ENCODE measurements at places on chromosomes 2 and 18. TPM values are rescaled to one million over a fixed set of nuclear protein-coding genes. Genes with fewer than 3 reads are reported as not detected.

DNA sequence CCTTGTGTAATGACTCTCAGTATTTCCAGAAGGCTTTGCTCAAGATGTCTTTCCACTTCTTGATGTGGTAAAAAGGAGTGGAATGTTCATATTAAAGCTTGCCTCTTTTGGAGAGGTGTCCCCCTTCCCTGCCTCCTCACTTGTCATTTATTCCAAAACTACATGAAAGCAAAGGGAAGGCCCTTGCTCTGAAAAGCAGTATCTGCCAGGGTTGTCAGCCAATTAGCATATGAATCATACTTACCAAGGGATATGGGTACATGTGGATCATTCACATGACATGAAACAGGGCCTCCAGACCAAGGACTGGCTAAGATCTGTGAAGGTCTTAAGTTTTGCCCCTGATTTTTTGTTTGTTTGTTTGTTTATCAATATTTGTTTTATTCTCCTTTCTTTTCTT is 31.3 kb downstream of the ANXA4 start:
- no peak for DNase-seq

GRCh38 chr18:61731693-61732376 is 161.0 kb downstream of the RNF152 start:
- DNase-seq, result no peak

- no peak for DNase-seq
Observed at GRCh38 chr18:44816477-44816876, 135.8 kb downstream of the SETBP1 start.

DNA sequence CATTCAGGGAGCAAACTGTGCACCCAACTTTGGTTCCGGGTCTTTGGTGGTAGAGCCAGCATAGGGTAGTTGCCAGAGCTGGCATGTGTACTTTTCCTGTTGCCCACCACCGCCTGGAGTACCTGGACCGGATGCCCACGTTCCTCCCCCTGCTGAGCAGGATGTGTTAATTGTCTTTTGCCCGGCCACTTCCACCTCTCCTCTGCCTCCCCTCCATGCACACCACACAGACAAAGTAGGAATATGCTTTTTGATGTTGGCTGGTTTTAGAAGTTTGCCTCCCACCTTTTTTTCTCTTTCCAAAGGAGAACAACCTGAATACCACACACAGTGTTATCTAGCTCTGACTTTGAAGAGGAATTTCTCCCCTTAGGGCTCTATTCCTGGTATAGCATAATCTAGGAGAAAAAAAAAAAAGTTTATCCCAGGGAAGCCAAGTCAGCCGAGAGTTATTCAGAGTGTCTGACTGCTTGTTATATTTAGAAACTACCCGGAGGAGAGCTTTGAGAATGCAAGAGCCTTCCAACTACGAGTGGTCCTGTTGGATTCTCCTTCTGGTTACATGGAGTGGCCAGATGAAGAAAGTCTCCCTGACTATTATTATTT is 111.9 kb downstream of the SETBP1 start:
- no peak for DNase-seq

- no peak for DNase-seq
Observed at GRCh38 chr2:149089068-149089467, 50.6 kb downstream of the LYPD6B start.

GRCh38 chr2:62568983-62569837 is 63.2 kb upstream of the TMEM17 start:
- no peak for DNase-seq

DNA sequence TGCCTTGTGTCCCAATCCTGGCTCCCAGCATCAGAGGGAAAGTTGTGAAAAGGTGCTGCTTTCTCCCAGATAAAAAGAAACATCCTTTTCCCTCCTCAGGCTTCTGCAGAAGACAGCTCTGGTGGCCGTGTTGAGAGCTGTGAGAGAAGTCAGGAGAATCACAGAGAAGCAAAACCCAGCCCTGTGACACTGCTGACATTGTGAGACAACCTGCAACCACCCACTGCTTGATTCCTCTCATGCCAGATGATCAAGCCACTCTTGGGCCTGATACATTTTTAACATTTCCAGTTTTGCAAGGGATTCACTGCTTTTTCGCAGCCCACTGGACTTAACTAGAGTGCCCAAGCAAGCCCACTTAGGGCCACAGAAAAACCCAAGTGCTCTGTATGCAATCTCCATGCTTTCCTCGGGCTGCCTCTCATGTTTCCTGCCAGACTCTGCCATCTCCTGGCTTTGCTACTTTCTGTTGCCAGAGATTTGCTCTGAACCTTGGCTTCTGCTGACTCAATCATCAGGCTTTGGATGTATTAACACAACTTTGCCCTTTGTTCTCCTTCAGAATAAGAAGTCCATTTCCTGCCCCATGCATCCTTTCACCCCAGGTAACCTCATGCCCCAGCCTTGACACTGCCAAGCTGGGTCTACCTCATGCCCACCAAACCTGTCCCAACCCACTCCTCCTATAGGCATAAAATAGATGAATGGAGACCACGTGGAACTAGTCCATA is 24.9 kb upstream of the TTR start:
- no peak for DNase-seq

GRCh38 chr2:113901943-113902342 is 12.1 kb downstream of the ACTR3 start:
- no peak for DNase-seq

- DNase-seq, result no peak
Observed at GRCh38 chr2:236306825-236307540, 42.8 kb upstream of the ASB18 start.

- no peak for DNase-seq
Observed at GRCh38 chr2:28108143-28108542, 217.6 kb downstream of the BABAM2 start.

- DNase-seq, result no peak
Observed at GRCh38 chr2:118923371-118923770, 18.6 kb upstream of the MARCO start.

DNA sequence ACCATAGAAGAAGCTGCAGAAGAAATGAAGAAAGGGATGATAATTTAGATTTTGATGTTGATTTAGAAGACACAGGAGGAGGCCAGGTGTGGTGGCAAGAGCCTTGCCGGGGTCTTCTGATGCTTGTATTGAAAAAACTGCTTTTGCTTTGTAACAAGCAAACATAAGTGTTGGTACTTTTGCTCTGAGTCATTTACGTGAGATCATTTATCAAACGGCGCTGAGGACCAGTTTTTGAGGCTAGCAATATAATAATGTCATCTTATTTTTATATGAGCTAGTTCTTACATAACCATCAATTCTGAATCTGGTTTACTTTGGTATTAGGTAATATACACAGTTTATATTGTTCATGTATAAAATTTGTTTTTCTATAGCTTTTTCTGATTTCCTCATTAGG is 30.6 kb downstream of the SPTBN1 start:
- no peak for DNase-seq

DNA sequence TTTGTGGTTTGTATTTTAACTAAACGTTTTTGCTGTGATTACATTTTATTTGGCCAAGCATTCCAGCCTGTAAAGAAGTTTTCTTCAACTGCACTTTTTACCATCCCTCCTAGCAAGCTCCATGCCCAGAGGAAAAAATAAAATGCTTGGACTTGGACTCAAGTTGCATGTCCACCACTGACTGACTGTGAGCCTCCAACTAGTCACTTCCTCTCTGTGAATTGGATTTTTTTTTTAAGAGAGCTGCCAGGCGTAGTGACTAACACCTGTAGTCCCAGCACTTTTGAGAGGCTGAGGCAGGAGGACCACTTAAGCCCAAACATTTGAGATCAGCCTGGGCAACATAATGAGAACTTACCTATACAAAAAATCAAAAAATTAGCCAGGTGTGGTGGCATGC is 1185.2 kb upstream of the PIK3C3 start:
- DNase-seq, result no peak

DNA sequence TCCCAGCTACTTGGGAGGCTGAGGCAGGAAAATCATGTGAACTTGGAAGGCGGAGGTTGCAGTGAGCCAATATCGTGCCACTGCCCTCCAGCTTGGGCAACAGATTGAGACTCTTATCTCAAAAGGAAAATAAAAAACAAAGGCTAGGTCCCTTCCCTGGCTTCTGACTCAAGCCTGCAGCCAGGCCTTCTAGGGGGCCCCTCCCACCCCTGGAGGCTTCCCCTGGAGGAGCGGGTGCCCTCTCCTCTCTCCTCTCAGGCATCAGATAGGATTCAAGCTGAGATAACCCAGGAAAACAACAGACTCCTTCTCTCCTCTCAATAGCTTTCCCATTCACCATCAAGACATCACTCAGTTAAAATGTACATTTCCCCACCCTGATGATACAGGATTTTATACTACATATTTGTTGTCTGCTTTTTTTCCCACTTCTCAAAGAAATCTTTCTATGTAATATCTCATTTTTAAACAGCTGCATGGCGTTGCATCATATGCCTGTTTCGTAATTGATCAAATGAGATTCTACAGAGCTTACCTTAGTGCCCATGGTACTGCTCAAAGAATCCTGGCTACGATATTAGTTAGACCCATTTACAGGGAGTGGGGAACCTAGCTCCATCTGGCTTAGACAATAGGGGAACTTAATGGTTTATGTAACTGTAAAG is 20.6 kb upstream of the C2orf72 start:
- DNase-seq, result no peak

- DNase-seq, result peak; percentile 7
Observed at GRCh38 chr2:97708048-97708380, 5.4 kb upstream of the ZAP70 start.

- peak; percentile 59 for DNase-seq
Observed at GRCh38 chr2:105455488-105456003, 56.7 kb upstream of the FHL2 start.

DNA sequence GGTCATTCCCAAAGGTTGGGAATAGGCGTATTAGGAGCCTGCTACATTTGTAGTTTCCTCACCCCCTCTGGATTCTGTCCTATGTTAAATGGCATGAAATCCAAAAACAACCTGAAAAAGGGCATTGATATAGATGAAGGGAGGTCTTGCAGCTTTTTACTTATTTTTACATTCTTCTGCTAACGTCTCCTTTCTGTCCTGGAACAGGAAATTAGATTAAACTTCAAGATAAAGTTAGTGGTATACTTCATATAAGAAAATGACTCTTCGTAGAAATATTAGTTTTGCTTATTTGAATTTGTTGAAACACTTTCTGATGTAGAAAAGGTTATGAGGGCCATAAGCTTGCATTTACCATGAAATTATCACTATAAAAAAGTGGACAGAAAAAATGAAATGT is 694.5 kb downstream of the ADCYAP1 start:
- no peak for DNase-seq

- no peak for DNase-seq
Observed at GRCh38 chr2:187316040-187316439, 132.0 kb downstream of the CALCRL start.

CABYR gene
- total RNA-seq, result 4.5 TPM

ITGB6 gene
- 3.6 TPM for total RNA-seq

SLC66A3 gene
- total RNA-seq, result 76.2 TPM

USP34 gene
- total RNA-seq, result 116 TPM

EVX2 gene
- not detected for total RNA-seq

TUBB8B gene
- total RNA-seq, result 0.30 TPM

Data from ovary (tissue), 10 donors.